Right atrium auricular region (tissue), 2 donors: ENCODE measurements at places on chromosomes 12 and 14. TPM values are rescaled to one million over a fixed set of nuclear protein-coding genes. Genes with fewer than 3 reads are reported as not detected.

DNA sequence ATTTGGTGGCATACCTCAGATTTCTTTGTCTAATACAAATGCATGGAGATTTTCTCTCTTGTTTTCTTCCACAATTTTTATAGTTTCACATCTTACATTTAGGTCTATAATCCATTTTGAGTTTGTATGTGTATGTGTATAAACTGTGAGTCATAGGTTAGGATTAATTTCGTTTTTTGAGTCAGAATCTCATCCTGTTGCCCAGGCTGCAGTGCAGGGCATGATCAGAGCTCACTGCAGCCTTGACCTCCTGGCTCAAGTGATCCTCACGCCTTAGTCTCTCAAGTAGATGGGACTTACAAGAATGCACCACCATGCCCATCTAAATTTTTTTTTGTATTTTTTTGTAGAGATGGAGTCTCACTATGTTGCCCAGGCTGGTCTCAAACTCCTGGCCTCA lies 71.6 kb downstream of the OTOGL start:
- no peaks in the 10 kb centered on the region for H3K4me1 ChIP-seq
- H3K36me3 ChIP-seq = no peaks in the 10 kb centered on the region
- H3K27me3 ChIP-seq = no peaks in the 10 kb centered on the region
- DNase-seq = no peak

GRCh38 chr14:70916799-70917198 lies 9.5 kb downstream of the PCNX1 start:
- no peaks in the 10 kb centered on the region for H3K27me3 ChIP-seq
- DNase-seq = no peak
- H3K36me3 ChIP-seq = no peaks in the 10 kb centered on the region
- no peak overlapping the region for H3K27ac ChIP-seq
- H3K4me1 ChIP-seq = peaks cover 39% of the 10 kb centered on the region

- H3K4me1 ChIP-seq = no peaks in the 10 kb centered on the region
- H3K36me3 ChIP-seq = no peaks in the 10 kb centered on the region
- no peak for DNase-seq
- no peak overlapping the region for H3K27ac ChIP-seq
- H3K4me3 ChIP-seq = no peak overlapping the region
These were observed 31.6 kb upstream of the MYBPC1 start for GRCh38 chr12:101563212-101563611.

- H3K27me3 ChIP-seq = no peaks in the 10 kb centered on the region
- no peak overlapping the region for H3K4me3 ChIP-seq
- H3K36me3 ChIP-seq = no peaks in the 10 kb centered on the region
These were observed 25.3 kb upstream of the MAGOHB start for GRCh38 chr12:10638728-10639127.

FOXA1 gene
- not detected for total RNA-seq

POTEM gene
- not detected for total RNA-seq

KCNC2 gene
- not detected for total RNA-seq
